Hematopoietic multipotent progenitor cell treated with erythropoietin and hydrocortisone succinate and interleukin-3 and kit ligand, for 8 days (in vitro differentiated cells): ENCODE measurements at places on chromosomes 11 and 22.
A peak's percentile ranks its signal among the peaks of the same experiment; 100 is the strongest.

DNA sequence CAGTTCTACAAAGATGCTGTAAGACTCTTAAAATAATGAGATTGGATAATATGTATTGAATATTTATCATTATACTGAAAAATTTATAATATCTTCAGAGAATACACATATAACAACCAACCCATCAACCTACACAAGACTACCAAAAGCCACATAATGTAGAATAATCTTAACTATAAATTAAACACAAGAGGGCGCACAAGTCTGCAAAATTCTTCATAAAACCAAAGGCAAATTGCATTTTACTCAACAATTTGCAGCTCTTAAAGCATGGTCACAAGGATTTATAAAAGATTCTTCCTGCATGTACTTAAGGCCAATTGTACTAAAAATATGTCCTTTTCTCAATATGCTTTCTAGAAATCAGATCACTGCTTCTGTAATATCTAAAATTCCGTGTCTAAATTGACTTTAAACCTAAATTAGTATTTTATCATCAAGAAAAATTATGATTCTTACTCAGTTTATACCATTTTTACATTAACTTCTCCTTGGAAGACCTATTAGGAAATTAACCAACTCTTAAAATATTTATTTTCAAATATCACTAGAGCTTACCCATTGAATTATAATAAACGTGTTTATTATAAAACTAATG lies 79.0 kb downstream of the TTC28 start:
- DNase-seq: peak; percentile 73

GRCh38 chr22:36329254-36330078 lies 58.3 kb downstream of the MYH9 start:
- peak; percentile 93 for DNase-seq

DNA sequence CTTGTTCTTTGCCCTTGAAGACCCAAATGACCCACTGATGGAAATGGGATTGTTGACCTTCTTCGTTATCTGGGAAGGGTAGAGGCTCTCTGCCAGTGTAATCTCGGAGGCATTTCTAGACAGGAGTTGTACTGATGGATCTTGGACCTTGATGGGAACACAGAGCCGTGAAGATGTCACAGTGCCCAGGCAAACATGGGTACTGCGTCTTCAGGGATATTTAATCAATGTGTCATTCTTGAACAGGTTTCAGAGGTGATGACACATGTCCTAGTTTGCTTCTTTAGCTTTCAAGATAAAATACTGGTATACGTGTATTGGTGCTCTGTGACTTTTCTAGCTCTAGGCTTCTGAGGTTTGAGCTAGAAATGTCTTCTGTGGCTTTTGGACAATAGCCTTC lies 6.2 kb downstream of the LDLRAD3 start:
- no peak for DNase-seq

- DNase-seq: no peak
Measured at GRCh38 chr11:12809864-12810567, 135.8 kb downstream of the TEAD1 start.

DNA sequence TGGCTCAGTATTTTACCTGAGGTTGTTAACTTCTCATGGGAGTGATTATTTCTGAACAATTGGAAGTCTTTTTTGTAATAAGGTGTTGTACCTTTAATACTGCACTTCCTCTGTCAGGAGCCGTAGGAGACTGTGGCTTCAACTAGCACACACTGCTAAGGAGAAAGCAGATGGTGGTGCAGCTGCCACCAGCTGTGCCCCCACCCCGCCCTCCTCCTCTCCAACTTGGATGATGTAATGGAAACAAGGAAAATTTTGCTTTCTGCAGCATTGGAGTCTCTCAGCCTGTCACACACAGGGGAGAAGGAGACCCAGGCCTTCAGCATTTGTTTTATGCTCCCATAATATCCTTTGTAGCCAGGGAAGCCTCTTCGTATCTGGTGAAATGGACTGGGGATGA lies 91.2 kb downstream of the TEAD1 start:
- no peak for DNase-seq

DNA sequence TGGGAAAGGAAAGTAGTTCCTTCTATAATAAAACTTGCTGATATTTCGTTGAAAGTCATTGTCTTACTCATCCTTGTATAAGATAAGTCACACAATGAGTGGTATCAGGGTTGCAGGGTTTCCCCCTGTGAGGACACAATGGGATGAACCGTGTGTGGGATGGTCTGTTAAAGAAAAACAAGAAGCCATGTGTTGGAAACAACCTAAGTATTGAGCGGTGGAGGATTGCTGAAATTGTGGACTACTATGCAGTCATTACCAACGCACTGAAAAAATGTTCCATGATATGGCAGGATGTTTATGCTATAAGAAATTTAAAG lies 28.6 kb downstream of the PTPRJ start:
- peak; percentile 46 for DNase-seq

DNA sequence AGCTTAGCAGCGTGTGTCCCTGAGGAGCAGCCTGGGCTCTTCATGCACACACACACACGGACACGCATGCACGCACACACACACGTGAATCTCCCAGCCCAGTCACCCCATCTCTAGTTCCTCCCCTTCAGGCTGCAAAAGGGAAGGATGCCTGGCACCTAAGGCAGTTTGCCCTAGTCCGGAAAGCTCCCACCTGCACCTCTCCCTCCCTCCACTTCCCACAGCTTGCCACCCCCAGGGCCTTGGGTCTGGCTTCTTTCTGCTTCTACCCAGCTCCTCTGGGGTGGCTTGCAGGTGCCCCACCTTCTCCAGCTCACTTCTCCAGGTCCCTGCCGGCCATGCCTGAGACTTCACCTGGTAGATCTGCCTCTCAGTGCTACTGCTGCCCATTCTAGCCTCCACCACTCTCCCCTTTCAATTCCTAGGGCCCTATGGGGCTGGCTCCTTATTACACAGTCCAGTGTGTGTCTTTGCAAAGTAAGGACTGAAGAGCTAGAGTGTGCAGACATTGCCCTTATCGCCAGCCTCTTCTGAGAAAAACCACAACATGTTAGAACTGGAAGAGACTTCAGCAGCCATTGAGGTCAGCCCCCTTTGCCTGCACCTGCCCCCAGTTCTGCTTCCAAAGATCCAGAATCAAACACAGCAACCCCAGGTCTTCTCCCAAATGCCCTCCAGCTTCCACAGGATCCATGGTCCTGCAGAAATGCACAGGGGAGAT lies 33.5 kb upstream of the CHST1 start:
- DNase-seq: peak; percentile 89

DNA sequence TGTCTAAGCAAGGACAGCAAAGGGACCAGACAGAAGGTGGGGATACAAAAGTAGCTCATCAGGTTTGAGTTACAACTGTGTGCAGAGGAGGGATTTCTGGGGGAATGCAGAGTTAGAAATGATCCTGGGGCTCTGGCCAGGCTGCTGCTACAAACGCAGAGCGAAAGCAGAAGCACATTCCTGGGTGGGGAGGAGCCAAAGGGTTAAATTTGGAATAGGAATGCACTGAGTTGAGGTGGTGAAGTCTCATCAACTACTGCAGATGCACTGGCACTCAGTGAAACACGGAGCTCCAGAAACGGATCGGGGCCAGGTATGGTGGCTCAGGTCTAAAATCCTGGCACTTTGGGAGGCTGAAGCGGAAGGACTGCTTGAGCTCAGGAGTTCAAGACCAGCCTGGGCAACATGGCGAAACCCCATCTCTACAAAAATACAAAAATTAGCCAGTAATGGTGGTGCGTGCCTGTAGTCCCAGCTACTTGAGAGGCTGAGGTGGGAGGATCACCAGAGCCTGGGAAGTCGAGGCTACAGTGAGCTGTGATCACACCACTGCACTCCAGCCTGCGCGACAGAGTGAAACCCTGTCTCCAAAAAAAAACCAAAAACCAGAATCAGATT lies 3.2 kb downstream of the CHKA start:
- no peak for DNase-seq

- DNase-seq: no peak
Measured at GRCh38 chr11:69931060-69931910, 112.1 kb upstream of the FGF3 start.

DNA sequence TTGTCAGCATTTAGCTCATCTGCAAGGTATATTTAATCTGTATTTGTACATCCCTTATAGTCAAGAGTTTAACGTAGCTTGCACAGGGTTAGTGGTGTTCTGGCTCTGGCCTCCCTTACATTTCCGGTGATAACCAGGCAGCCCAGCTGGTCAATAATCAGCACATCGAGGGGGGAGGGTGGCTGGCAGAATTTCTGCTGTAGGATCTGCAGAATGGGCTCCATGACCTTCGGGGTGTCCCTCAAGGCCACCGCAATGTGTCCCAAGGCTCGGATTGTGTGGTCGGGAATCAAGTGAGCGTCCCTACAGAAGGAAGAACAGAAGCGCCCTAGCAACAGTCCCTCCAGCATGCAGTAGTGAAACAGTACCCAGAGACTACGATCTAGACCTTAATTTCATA lies 25.1 kb downstream of the SERPIND1 start:
- DNase-seq: no peak

GRCh38 chr11:123260511-123261211 lies 65.6 kb upstream of the CLMP start:
- DNase-seq: no peak

- DNase-seq: no peak
Measured at GRCh38 chr11:102639656-102640055, 14.5 kb upstream of the MMP20 start.

GRCh38 chr11:85582111-85582510 lies 45.0 kb downstream of the DLG2 start:
- no peak for DNase-seq

DNA sequence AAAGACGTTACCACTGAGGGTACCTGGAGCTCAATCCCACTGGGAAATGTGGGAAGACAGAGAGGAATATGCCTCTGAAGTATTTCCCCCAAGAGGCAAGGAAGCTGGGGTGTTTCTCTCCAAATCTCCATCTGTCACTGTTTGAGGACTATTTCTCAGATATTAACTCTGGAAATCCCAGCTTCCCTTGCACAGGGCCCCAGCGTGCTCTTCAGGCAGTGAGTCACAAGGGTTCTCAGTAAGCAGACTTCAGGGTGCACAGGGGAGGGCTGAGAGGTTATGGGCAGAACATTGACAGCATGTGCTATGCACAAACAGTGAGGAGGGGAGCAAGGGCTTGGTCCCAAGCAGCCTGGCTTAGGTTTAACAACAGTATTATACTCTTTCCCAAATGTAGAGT lies 60.9 kb upstream of the EED start:
- DNase-seq: peak; percentile 37

DNA sequence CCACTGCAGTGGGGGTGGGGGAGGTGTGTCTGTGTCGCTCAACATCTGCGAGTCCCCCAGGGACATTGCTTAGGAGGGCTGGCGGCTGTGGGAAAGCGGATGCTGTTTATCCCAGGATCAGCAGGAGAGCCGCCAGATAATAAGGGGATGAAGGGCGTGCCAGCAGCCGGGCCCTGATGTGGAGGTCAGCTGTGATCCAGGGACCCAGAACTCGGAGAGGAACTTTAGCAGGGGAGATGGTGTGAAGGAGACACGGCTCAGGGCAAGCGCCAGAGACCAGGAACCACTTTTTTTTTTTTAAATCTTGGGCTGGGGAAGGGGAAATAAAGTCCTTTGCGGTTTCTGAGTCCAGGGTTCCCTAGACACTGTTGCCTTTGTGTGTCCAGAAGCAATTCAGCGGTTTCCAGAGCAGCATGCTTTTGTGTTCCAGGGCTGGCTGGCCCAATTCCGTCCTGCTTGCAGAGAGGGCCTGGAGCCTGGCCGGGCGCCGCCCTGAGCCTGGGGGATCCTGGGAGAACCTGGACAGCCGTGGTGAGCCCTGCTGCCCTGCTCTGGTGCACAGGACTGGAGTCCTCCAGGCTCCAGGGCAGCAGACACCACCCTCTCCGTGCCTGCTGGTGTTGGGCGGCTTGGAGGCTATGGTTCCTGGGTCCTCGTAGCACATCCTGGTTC lies at the start of gene GRAMD4:
TSS of gene GRAMD4 (plus strand) at position 557 of the 672 bp plus-strand sequence. CDS start 6,414 bp downstream, outside the sequence.
- DNase-seq: no peak

DNA sequence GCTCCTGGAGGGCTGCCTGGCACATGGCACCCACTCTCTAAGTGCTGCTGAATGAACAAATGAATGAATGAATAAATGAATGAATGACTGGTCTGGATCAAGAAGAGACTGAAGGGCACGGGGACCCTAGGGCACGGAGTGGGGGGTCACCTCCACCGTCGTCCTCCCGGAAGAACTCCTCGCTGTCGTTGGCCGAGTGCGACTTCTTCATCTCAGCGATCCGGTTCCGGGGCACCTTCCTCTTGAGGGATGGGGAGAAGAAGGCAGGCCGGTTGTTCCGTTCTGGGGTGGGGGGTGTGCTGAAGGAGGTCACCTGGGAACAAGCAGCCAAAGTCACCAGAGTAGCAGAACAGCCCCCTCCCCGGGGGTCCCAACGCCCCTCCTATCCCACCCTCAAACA lies 36.0 kb downstream of the NUP50 start:
- DNase-seq: no peak

- DNase-seq: no peak
Measured at GRCh38 chr11:72767203-72768062, 15.2 kb upstream of the ARAP1 start.

DNA sequence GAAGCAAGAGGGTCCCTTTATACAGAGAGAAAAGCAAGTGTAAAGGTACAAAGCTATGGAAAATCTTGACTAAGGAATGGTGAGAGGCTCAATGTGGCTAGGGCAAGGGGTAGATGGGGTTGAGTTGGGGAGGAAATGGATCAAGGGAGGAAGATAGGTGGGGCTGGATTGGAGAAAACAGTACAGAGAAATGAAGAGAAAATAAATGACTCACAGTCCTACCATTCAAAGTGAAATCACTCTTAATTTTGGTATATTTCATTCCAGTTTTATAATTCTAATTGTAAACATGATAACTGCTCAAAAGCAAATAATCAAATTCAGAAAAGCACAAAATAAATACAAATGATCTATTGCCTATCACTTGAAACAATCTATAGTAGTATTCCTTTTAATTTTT lies 16.6 kb downstream of the UBE4A start:
- DNase-seq: no peak

DNA sequence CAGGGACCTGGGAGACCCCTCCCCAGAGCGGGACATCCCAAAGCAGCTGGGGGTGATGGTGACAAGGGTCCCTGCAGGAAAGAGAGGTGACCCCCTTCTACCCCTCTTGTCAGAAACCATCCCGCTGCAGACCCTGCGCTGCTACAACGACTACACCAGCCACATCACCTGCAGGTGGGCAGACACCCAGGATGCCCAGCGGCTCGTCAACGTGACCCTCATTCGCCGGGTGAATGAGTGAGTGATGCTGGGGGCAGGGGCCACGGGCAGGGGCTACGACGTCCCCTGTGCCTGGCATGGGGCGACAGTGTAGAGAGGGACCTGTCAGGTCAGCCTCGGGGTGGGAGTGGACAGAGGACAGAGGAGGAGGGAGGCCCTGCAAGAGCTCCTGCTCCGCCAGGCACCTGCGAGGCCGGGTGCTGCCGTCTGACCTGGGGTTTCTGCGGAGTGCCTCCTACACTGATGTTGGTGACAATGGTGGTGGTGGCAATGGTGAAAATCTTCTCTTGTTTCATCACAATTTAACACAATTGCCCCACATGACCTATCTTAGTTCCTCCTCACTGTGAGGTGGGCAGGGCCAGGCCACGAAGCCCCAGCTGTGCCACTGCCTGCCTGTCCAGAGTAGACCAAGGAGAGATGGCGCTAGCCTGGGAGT lies 9.8 kb downstream of the CSF2RB start:
- no peak for DNase-seq

- DNase-seq: no peak
Measured at GRCh38 chr11:115961159-115962003, 457.2 kb upstream of the CADM1 start.

GRCh38 chr11:38927993-38928392 lies 2330.0 kb upstream of the RAG2 start:
- no peak for DNase-seq
